Suprapubic skin (tissue), 4 donors: ENCODE measurements at places on chromosomes 2 and 18.

- no peak for DNase-seq
Measured at GRCh38 chr2:102591491-102592045, 27.8 kb upstream of the SLC9A2 start.

- peak; percentile 82 for DNase-seq
Measured at GRCh38 chr2:68908392-68908970, 37.3 kb upstream of the BMP10 start.

GRCh38 chr18:60266558-60266957, 106.0 kb downstream of the MC4R start:
- no peak for DNase-seq

GRCh38 chr2:217683106-217683870, 319.5 kb downstream of the TNS1 start:
- peak; percentile 7 for DNase-seq

GRCh38 chr2:147759536-147759935, 85.3 kb upstream of the ACVR2A start:
- DNase-seq = no peak

DNA sequence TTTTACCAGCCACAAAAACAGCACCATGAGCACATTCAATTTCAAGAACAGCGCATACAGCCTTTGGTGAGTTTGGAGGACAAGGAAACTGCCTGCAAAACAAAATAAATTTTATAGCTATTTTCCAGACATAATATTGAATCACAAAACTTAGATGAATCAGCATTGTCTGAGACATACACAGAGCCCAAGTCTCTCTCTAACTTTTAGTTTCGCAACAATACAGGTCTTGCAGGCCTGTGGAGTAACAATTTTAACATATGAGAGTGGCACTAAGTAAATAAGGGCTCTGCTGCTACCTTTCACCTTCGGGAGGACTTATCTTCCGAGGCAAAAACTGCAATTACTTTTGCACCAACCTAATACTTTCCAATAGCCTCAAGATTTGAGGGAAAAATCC, 56.1 kb upstream of the PEX13 start:
- DNase-seq = no peak

- DNase-seq = no peak
Measured at GRCh38 chr2:121104721-121105141, 180.3 kb downstream of the TFCP2L1 start.

- no peak for DNase-seq
Measured at GRCh38 chr18:10900435-10900834, 248.9 kb downstream of the PIEZO2 start.

GRCh38 chr2:52955079-52955478, 812.5 kb upstream of the CHAC2 start:
- DNase-seq = no peak

- DNase-seq = no peak
Measured at GRCh38 chr2:237556773-237557632, 9.4 kb upstream of the PRLH start.

DNA sequence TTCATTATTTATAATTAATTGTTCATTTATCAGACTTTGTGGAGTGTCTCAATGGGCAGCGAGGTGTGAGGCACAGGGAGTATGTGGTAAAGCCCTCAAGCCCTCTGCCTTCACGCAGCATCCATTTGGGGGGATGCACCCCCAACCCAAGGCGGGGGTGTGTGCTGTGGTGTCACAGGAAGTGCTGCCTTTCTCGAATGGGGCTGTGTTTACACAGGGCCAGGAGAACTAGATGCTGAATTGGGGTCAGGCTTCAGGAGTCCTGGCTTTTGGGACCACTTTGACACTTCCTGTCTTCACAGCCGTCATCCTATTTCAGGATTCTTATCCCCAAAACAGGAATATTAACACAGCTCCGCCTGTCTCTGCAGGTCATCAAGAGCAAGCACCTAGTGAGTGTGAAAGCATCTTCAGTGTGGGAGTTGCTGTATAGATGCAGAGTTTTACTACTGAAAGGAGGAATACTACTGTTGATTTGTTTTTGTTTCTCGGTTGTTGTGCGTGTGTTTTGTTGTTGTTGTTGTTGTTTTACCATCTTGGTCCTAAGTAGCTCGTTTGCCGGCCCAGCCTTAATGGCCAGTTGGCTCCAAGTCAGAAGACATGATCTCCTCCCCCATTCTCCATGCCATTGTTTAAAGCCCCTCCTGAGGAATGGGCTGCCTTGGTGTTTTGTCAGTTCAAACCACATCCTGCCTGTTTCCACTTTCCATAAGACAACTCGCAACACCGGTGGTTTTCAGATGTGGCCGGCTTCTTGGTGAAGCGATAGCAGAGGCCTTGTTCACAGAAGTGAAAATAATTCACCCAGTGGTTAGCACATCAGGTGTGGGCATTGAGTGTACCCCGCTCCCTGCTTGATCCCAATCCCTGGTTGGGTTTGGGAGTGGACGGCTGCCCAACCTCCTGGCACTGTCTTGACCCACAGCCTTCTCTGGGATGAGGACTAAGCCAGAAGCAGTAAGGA, 221.3 kb downstream of the BCL2 start:
- no peak for DNase-seq

GRCh38 chr2:223008956-223009355, 43.0 kb upstream of the KCNE4 start:
- no peak for DNase-seq

GRCh38 chr2:224004105-224004695, 34.9 kb downstream of the SERPINE2 start:
- no peak for DNase-seq

DNA sequence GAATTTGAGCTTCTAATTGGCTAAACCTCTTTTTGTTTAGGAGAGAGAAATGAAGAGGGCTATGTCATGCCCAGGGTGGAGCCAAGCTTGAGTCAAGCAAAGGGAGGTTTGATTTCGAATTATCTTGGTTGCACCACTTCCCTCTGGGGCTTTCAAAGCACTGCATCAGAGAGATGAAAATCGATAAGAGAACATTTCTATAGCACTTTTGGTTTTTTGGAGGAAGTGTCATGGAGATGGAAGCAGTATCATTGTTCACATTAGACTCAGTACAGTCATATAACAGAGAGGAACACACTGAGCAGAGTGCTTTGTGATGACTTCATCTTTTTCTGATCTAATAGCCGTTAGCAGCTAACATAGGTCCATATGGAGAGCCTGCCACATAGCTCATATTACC, 120.3 kb upstream of the UXS1 start:
- no peak for DNase-seq

GRCh38 chr2:185583058-185583816, 155.4 kb upstream of the FSIP2 start:
- no peak for DNase-seq

GRCh38 chr2:205117125-205117524, 565.2 kb upstream of the NRP2 start:
- no peak for DNase-seq

DNA sequence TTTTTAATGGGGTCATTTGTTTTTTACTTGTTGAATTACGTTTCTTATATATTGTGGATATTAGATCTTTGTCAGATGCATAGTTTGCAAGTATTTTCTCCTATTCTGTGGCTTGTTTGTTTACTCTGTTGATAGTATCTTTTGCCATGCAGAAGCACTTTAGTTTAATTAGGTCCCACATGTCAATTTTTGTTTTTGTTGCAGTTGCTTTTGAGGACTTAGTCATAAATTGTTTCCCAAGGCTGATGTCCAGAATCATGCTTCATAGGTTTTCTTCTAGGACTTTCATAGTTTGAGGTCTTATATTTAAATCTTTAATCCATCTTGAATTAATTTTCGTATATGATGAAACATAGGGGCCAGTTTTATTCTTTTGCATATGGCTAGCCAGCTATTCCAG, 13.2 kb downstream of the PIKFYVE start:
- DNase-seq = no peak

DNA sequence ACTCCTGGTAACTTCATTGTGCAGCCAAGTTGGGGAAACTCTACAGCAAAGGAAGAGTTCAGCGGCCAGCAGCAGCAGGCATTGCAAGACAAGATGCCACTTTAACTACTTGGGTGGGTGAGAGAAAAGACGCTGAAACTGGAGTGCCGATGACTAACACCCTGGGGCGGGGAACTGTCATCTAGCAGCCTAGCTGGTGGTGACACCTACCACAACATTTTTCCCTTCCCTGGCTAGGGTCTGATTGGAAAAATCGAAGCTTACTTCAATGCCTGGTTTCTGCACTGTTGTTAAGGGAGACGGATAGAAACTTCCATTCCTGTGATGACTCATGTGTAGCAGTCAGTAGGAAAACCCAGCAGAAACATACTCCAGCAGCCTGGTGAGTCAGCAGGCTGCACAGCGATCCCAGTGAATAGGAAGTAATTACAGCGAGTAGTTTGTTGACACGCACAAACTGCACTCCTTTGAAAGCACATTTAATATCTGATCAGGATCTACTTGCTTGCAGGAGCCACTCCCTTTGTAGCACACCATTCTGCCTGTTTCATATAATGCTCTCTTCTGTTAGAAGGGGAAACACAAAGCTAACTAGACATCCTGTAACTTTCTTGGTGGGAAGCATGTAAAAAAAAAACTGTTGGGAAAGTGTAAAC, 62.1 kb upstream of the MAPRE2 start:
- peak; percentile 81 for DNase-seq

GRCh38 chr18:54626779-54627178, 35.7 kb downstream of the DYNAP start:
- DNase-seq = no peak

GRCh38 chr18:30992231-30992630, 50.3 kb downstream of the DSC3 start:
- no peak for DNase-seq

- no peak for DNase-seq
Measured at GRCh38 chr2:166417669-166418068, 41.9 kb upstream of the SCN9A start.

GRCh38 chr18:48376934-48377333, 32.2 kb downstream of the ZBTB7C start:
- DNase-seq = no peak

DNA sequence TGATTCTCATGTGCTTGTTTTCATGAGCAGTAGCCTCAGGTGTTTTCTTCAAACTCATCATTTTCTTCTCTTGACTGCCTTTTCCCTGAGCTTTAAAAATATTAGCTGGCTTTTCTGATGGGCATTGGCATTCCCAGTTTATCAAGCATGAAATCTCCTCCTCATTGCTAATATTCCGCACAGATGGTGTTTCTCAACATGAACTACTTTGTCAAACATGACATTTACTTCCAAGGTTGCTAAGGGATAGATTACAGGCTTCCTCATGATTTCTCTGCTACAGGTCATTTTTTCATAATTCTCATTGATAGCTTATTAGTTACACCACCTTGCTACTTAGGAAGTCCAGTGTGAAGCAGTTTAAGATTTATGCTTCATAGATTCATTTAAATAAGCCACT, 1116.9 kb upstream of the CNTNAP5 start:
- DNase-seq = no peak

- DNase-seq = peak; percentile 74
Measured at GRCh38 chr2:45778720-45779171, 127.3 kb downstream of the PRKCE start.

- DNase-seq = no peak
Measured at GRCh38 chr2:108531674-108532055, 2.6 kb upstream of the LIMS1 start.

- no peak for DNase-seq
Measured at GRCh38 chr2:178731300-178731699, 75.9 kb downstream of the TTN start.

GRCh38 chr2:230124235-230124634, 55.5 kb upstream of the SLC16A14 start:
- DNase-seq = no peak

DNA sequence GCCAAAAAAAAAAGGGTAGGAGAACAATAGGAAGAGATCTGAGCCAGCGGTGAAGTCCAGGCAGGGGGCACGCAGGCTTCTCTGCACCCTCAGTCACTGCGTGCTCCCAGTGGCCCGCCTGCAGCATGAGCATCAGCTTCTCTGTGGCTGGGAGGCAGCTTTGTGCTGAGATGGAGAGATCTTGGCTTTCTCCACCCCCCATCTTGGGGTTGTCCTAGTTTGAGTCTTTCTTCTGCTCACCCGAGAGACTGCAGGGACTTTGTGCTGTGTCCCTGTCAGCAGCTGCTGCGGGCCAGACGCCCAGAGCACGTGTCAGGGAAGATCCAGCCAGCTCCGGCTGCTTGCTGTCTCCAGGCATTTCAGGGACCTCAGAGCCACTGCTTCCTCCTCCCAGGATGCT, 20.3 kb downstream of the TRAPPC12 start:
- no peak for DNase-seq

GRCh38 chr2:86073225-86073624, 32.5 kb downstream of the POLR1A start:
- no peak for DNase-seq

- no peak for DNase-seq
Measured at GRCh38 chr2:152359573-152360363, 24.8 kb downstream of the FMNL2 start.

- DNase-seq = no peak
Measured at GRCh38 chr2:108629417-108629816, 89.9 kb upstream of the RANBP2 start.

GRCh38 chr2:234998404-234999211, 46.8 kb downstream of the SH3BP4 start:
- no peak for DNase-seq

- DNase-seq = no peak
Measured at GRCh38 chr2:100674666-100675065, 111.9 kb downstream of the PDCL3 start.

GRCh38 chr2:227125506-227125905, 38.5 kb downstream of the COL4A4 start:
- no peak for DNase-seq

- peak; percentile 66 for DNase-seq
Measured at GRCh38 chr2:178271629-178272333, 77.5 kb downstream of the OSBPL6 start.

DNA sequence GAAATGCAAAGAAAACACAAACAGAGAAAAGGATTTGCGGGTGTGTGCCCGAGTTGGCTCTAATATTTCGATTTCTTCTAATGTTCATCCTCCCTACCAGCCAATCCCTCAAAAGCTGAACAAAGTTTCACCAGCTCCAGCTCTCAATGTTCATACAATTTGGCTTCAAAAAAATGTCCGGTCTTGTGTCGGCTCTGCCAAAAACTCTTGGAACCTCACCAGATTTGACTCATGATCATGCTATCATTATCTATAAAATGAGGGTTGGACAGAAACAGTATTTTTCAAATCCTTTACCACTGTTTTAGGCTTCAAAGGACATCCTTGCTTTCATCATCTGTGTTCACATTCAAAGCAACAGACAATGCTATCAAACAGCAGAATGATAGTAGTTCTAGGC, 88.2 kb downstream of the CRACDL start:
- DNase-seq = no peak

GRCh38 chr18:3869848-3870247, 419.9 kb downstream of the TGIF1 start:
- no peak for DNase-seq

- no peak for DNase-seq
Measured at GRCh38 chr2:101238930-101239759, 13.5 kb upstream of the CNOT11 start.

DNA sequence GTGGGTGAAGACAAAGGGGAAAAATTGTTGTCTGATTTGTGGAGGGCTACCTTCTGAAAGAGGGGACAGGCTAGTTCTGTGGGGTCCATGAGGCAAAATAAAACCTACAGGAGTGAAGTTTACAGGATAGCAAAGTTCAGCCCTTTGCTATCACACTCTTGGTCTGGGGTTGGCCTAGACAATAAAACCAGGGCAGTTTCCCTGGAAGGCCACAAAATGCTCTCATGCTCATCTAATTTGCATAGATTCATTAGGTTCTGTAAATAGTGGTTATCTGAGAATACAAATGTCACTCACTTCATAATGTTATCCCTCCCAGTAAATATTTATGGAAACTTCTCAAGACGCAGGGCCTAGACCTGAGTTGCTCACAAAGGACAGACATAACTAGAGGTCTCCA, 63.6 kb downstream of the INSIG2 start:
- DNase-seq = no peak
